ENCODE measurements at places on chromosomes 2 and 18.

- peak; percentile 65 for DNase-seq
These were observed 285.1 kb downstream of the MTX2 start for GRCh38 chr2:176554101-176555048.

DNA sequence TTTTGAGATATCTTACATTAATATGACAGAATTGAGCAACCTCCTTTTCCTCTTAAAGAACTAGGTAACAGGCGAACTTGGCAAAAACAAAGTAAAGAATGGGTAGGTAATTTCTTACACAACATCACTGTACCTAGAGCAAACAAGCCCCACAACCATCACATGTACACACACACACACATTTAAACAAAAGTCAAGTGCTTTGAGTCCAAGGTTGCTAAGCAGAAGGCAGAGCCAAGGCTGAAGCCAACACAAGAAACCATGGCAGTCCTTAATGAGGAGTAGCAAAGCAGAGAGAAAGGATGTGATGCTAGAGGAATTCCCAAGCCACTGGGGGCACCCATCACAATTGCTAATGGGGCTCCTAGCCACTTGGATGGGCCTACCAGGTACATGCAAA is 164.1 kb downstream of the PAX3 start:
- no peak for DNase-seq

GRCh38 chr2:17426743-17427142 is 91.5 kb downstream of the RAD51AP2 start:
- DNase-seq = no peak

- no peak for DNase-seq
These were observed 5.8 kb upstream of the SAG start for GRCh38 chr2:233301811-233302210.

GRCh38 chr18:44051026-44051425 is 629.7 kb upstream of the SETBP1 start:
- no peak for DNase-seq

- DNase-seq = no peak
These were observed 582.9 kb upstream of the PIK3C3 start for GRCh38 chr18:41372046-41372665.

- DNase-seq = no peak
These were observed 40.6 kb upstream of the HDAC4 start for GRCh38 chr2:239441261-239442078.

GRCh38 chr2:220117025-220117424 is 489.6 kb downstream of the SLC4A3 start:
- no peak for DNase-seq

GRCh38 chr2:138831154-138831553 is 51.0 kb upstream of the NXPH2 start:
- DNase-seq = no peak

- DNase-seq = no peak
These were observed 678.3 kb upstream of the ID2 start for GRCh38 chr2:8003462-8004075.

GRCh38 chr2:109385506-109385905 is 228.3 kb downstream of the SEPTIN10 start:
- DNase-seq = no peak

DNA sequence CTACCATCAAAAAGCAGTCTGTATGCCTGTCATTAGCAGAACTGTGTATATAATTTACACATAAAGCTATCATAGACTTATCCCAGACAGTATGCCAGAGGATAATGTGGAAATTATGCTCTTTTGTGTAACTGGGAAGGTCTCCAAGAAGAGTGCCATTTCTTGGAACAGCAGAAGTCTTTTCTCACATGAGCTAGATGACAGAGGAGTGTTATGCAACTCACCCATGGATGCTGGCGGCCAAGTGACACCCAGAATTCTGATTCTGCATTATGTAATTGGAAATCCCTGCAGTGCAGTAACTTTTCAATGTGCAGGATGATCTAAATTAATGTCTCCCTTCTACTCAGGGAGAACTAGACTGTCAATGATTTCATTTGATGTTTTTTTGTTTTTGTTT is 160.0 kb downstream of the UBE2E3 start:
- no peak for DNase-seq

DNA sequence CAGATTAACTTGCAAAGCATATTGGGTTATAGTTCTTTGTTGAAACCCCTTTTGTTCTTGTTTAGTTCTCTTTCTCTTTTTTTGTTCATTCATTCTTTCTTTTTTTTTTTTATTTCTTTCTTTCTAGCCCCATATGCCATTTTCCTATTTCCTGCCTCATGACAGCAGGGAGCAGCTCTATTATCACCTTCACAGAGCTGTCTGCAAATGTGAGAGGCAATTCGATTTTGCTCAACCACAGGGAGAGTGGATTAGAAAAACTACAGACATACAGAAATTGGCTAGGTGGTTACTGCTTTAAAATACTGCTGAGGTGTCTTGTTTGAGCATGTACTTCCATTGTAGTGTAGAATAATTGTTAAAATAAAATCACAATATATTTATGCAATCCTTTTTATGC is 44.2 kb upstream of the TBR1 start:
- DNase-seq = no peak

DNA sequence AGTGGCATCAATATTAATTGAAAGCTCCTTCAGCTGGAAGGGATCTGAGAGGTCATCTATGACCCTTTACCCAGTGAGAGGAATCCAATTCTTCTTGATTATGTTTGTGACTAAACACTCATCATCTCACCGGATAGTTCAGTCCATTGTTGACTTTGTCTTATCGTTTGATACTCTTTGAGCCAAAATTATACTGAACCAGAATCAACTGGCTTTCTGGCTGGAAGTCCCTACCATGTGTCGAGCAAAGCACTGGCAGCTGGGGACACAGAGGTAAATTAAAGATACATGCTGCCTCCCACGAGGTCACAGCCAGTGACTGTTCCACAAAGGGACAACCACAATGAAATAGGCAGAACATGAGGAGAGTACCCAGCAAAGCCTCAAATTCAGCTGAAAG is 91.4 kb upstream of the FHL2 start:
- no peak for DNase-seq

- DNase-seq = no peak
These were observed 889 bp downstream of the ANKRD29 start for GRCh38 chr18:23661735-23662308.

DNA sequence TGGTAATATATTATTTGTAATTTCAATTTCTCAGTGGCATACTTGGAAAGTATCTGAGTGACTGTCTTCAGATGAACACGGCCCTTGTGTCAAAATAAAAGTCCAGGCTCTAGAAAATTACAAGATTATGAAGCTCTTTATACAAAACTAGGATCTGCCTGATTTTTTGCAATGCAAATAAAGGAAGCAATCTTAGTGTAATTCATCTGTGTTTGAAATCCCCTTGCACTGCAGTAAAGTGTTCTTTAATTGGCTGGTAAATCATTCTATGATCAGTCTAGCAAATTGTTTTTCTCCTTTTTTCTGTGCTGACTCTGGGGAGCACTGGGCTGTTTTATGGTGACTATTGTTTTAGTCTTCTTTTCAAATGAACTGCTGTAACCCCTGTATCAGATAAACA is 1039.0 kb downstream of the SOCS6 start:
- DNase-seq = no peak

DNA sequence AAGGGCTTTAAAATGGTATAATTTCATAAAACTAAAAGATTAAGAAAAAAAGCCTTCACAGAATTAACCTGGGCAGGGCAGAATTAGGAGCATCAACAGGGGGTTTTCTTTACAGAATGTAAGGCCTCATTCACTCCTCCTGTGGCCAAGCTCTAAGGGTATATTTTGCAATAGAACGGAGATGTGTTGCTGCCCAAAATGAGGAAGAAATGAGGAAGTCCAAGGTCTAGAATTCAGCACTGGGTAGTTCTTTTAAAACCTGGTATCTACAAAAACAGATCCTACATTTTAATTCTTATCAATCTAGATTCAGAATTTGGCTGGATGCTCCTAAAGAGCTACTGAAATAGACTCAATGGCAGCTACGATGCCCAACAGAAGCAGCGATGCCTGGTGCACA is 101.8 kb downstream of the AKAIN1 start:
- DNase-seq = no peak

GRCh38 chr2:39622860-39623259 is 42.9 kb upstream of the TMEM178A start:
- DNase-seq = no peak

GRCh38 chr18:49875783-49876182 is 62.5 kb upstream of the ACAA2 start:
- no peak for DNase-seq

DNA sequence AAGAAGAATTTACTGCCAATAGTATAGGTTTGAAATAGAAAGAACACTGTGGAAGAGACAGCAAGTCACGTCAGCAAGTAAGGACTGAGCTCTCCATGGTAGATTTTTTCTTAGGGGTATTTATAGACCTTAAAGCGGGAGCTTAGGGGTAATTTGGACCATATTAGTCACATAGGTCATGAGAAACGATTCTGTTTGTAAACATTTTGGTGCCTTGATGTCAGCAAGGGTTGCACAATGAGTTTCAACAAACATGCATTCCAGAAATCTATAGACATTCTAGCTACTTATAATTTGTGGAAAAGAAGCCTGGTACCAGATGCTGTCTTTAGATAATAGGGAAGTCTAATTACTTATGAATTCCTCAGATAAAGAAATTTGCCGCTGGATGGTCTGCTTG is 624.7 kb downstream of the TDRD15 start:
- DNase-seq = no peak

DNA sequence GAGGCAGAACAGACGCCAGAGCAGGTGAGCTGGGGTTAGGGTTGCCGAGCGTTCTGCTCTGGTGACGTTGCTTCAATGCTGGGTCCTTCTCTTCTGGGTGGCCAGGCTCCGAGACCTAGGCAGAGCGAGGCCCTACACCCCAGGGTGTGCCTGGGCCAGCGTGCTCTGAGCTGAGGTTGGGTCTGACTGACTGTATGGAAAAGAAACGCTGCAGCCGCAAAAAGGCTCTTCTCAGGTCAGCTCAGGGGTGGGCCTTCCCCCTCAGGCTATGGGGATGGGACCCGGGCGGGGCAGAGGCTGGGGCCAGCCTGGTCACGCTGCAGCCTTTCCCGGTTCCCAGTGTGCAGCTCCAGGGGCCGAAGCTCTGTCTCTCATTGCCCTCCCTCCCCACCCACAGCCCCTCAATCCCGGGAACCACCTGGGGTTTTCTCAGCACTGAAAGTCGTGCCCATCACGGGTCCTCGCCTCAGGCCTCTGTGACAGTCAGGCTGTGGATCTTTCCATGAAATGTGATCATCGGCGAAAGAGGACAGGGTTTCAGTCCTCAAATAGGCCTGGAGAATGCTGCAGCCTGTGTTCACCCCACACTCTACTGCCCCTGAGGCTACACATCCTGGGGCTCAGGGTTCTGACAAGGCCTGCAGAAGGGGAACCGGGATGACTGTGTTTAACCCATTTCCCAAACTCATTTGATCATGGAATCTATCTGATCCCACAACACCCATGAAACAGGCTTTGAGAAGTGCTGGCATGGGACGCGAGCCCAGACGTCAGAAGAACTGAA is 19.4 kb downstream of the CYP26B1 start:
- no peak for DNase-seq

- DNase-seq = no peak
These were observed 19.4 kb upstream of the ZBTB7C start for GRCh38 chr18:48428475-48429177.

DNA sequence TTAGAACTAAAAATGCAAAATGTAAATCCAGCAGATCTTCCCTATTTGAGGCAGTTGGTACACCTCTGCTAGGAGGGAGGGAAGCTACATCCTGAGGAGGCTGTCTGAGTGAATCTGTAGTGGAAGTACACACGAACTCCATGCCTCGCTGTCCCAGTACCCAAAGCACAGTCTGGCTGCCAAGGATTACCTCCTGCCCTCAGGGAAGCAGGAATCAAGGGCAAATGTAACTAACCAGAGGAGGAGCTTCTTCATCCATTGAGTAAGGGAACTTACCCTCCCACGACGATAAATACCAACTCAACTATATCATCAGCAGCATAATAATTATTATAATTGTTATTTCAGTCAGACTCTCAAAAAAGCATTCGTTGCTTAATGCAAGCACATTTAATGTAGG is 2.1 kb downstream of the DHRS9 start:
- DNase-seq = no peak

GRCh38 chr2:67642046-67642382 is 244.9 kb downstream of the ETAA1 start:
- peak; percentile 8 for DNase-seq

DNA sequence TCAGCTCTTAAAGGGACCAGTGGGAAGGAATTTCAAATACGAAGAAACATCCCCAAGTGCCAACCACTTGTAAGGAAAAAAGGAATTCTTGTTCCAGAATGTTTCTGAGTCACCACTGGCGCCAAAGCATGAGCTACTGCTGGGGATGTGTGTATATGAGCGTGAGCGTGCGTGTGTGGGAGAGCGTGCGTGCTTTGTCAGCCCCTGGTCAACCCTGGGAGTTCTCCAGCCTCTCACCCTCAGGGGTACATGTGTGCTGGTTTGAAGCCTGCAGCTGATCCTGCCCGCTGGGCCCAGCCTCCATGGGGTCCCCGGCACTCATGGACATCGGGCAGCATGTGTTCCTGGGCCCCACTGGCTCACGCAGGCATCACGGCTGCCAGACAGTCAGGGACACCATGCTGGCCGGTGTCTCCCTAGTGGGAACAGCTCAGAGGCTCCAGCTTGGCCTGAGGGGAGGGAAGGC is 17.1 kb downstream of the HS6ST1 start:
- no peak for DNase-seq

DNA sequence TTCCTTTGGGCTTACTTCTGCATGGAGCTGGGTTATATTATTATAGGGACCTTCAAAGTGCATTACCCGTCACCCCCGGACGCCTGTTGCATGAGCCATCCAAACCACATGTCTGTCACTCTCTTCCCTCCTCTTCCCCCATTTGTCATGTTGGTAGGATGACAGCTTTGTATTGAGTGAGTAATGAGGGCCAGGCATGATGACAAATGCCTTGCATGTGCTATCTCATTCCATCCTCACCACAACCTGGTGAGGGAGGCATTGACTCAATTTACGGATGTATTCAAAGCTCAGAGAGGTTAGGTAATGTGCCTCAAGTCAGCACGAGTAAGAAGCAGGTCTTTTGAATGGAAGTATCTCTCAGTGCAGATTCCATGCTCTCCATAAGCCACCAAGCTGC is 510.5 kb upstream of the TNP1 start:
- DNase-seq = no peak

Data from HEK293T (cell line).